Activated effector memory CD4-positive, alpha-beta T cell treated with Interleukin-2 at 50 U/mL for 16 hours (primary cell): ENCODE measurements at places on chromosomes 5 and 9.
A peak's percentile ranks its signal among the peaks of the same experiment; 100 is the strongest.

DNA sequence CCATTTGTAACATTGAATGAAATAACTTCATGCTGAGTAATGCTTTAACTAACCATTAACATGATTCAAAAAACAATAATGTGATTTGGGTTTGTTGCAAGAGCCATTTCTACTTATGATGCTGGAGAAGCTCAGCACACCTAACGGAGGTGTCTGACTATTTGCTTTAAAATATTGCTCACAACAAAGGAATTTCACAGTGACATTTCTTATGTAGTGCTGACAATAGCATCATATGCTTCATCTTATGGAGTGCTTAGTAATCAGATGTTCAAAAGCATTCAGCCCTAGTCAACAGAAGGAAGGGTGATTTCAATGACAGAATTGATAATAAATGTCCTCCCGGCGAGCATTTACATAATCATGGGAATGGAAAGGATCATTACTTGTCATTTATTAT, 1003.3 kb upstream of the COX7C start:
- no peak for DNase-seq

DNA sequence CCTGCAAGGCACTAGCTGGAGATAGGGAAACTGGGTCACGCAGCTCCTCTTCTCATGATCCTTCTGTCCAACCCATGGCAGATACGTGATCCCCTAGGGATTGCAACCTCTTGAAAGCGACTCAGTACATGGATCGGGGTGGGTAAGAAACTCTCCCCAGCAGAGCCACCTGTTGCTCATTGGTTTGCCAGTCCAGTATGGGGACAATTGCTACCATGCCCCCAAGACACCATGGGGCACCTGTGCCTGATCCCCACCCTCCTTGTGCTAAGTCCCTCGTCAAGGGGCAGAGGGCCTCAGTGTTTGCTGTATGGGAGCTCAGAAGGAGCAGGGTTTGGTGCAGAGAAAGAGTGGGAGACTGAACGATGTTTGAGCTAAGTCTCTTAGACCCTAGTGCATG, 500.9 kb downstream of the ENC1 start:
- no peak for DNase-seq

DNA sequence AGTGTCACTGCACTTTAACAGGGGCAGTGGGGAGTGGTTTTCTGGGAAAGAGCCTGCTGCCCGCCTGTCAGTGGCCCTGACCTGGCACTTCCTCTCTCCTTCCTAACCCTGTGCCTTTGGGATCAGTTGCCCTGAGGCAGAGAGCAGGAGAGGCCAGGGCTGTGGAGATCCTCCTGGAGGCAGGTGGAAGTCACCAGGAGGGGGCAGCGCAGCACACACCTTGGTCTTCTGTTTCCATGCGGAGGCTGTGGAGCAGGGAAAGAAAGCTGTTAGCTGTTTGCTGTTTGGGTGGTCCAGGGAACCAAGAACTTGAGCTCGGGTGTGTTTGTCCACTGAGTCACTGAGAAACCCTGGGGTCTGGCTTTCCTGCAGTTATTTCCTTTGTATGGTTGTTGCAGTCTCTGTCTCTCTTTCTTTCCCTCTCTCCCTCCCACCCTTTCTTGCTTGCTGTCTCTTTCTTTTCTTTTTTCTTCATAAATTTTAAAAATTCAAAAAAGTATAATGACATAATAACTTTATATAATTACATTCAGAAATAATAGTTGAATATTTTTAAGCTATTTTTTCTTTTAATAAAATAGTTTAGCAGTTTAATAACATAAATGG, 28.1 kb downstream of the NTRK2 start:
- DNase-seq: peak; percentile 18

- no peak for DNase-seq
Measured at GRCh38 chr5:68534131-68534940, 318.8 kb downstream of the PIK3R1 start.

DNA sequence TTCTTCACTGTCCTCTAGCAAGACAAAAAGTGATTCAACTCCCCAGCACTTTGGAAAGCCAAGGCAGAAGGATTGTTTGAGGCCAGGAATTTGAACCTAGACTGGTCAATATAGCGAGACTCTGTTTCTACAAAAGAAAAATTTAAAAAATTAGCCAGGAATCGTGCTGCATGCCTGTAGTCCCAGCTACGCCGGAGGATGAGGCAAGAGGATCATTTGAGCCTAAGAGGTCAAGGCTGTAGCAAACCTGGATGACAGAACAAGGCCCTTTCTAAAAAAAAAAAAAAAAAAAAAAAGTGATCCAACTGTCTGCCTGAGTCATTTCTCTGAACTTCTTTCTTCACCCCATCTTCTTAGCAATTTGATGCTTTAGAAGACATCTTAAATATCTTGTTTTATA, 12.4 kb downstream of the ITGA2 start:
- no peak for DNase-seq

- no peak for DNase-seq
Measured at GRCh38 chr5:155342956-155343355, 329.4 kb downstream of the KIF4B start.

GRCh38 chr9:26310294-26310693, 582.3 kb downstream of the CAAP1 start:
- DNase-seq: no peak

DNA sequence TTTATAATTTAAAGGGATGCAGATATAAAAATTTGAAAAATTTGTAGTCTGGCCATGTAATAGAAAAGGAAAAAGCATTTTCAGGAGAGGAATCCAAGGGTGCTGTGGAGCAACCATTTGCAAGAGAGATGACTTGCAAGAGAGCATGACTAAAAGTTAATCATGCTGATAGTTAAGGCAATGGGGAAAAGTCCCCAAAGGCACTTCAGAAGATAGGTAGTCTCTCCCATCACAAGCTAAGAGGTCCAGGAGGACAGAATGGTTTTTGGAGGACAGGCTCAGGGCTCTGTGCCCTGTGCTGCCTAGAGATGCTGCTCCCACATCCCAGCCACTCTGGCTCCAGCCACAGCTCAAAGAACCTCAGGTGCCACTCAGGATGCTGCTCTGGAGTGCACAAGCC, 38.8 kb downstream of the DNAJB5 start:
- no peak for DNase-seq
